COR-L47 (cell line): ENCODE measurements at places on chromosomes 4 and X.

- no peak for DNase-seq
Measured at GRCh38 chr4:156892805-156893204, 78.8 kb downstream of the PDGFC start.

DNA sequence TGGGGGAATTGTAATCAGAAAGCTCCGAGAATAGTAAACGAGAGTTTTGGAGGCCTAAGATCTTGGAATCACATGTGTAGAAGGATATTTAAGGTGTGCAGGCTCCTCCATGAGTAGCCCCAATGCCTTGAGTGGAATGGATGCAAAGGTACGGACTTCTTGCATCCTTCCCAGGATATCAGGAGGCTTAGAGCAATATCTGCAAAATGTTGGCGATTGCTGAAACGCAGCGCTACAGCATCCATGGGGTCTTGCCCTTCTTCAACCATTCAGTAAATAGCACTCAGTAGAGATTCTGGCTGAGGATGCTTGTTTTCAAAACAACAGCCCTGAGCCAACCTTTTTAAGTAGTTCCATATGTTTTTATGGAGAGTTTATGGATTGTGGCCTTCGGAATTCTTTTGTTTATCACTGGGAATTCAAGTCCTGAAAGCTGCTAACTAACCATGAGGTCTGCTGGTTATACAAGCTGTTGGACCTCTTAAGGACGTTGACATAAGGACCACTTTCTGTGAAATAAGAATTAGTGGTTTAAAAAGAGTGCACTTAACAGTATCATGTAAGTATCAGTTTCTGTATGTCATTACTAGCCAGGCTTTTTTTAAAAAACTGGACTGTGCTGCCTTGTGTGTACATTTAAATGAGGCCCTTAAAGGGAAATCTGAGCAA, 228.8 kb upstream of the PGRMC2 start:
- no peak for DNase-seq

GRCh38 chr4:152316969-152317368, 218.9 kb downstream of the FBXW7 start:
- DNase-seq: peak; percentile 11

GRCh38 chr4:15117270-15117946, 115.1 kb downstream of the CPEB2 start:
- no peak for DNase-seq

- DNase-seq: no peak
Measured at GRCh38 chrX:10859353-10859752, 239.0 kb upstream of the MID1 start.

GRCh38 chr4:129146639-129147038, 50.7 kb downstream of the C4orf33 start:
- DNase-seq: no peak

DNA sequence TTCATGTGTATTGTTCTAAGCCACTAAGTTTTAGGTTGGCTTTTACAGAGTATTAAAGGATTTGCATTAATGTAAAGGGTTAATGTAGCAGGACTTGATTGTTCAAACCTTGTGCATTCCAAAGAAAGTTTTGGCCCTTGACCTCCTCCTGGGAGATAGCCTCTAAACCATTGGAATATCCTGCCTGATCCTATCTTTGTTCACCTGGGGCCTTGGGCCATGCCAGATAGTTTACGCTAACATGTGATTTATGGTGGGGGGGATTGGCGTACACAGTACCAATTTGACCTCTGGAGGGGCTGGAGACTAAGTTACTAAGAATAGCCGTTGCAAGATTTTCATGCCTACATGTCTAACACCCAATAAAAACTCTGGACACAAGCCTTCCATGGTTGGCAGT, 1002.7 kb upstream of the PABPC4L start:
- DNase-seq: no peak
